SK-N-DZ (cell line): ENCODE measurements at places on chromosomes 7 and 10.

- DNase-seq = no peak
Observed at GRCh38 chr7:107262857-107263256, 94.1 kb downstream of the HBP1 start.

- DNase-seq = no peak
Observed at GRCh38 chr10:5419466-5420094, 7.2 kb downstream of the NET1 start.

GRCh38 chr10:71766717-71767419 is 6.5 kb downstream of the VSIR start:
- DNase-seq = no peak

DNA sequence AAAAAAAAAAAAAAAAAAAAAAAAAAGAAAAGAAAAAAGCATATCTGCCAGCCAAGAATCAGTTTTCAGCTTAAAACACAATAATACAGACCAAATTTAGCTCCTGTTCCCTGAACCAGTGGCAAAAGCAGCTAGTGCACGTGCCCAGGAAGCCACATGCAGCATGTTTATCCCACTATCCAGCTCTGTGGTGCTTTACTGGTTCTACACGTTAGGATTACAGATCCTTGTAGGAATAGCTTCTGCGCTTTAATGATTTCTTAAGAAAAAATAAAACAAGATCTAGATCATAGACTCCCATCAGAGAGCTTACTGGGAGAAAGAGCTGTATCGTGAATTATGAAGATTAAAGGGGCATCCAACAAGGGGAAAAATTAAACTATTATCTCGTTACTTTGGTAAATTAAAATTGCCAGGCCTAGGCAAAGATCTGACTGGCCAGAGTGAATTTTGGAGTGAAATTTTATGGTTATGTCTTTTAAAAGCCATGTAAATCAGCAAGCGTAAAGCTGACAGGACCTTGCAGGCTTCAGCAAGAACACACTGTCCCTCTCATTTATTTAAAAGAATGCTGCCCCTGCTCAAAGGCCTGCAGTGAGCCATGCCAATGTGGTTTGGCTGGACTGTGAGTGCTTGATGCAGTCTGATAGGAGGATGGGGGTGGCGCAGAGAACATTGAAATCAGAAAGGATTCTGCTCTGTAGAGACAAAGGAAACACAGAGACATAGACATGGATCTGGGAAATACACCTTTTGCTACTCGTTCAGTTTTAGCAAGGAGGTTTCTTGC is 177.3 kb upstream of the PHYHIPL start:
- no peak for DNase-seq

GRCh38 chr7:95479992-95480624 is 5.6 kb upstream of the ASB4 start:
- DNase-seq = no peak

DNA sequence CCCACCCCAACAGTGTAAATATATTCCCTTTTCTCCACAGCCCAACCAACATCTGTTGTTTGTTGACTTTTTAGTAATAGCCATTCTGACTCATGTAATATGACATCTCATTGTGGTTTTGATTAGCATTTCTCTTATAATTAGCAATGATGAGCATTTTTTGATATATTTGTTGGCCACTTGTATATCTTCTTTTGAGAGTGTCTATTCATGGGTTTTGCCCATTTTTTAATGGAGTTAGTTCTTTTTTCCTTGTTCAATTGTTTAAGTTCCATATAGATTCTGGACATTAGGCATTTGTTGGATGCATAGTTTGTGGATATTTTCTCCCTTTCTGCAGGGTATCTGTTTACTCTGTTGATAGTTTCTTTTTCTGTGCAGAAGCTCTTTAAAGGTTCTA is 340.1 kb downstream of the NXPH1 start:
- DNase-seq = no peak

GRCh38 chr7:44681645-44682044 is 67.0 kb upstream of the ZMIZ2 start:
- no peak for DNase-seq

GRCh38 chr10:43221419-43222209 is 45.3 kb downstream of the RASGEF1A start:
- peak; percentile 41 for DNase-seq

DNA sequence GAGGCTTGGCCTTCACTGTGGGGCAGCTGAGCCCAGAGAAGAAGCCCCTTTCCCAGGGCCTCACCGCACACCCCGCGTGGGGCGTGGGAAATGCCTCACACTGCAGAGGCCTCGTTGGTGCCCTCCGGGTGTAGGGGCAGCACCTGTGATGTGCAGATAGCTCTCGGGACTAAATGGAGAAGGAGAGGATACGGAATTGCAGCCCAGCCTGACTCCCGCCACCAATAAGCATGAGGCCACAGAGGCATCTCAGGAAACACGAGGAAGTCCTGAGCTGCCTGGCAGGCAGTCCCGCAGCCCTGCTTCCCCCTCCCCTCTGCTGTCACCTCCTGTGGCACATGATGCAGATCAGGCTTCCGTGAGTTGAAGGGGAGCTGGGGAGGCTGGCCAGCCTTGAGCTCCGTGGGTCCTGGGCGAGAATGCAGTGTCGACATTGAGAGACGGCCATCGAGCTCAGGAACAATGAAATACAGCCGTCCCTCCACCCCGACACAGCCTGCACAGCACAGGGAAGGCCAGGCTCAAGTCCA is 59.6 kb upstream of the PPP2R2D start:
- no peak for DNase-seq

DNA sequence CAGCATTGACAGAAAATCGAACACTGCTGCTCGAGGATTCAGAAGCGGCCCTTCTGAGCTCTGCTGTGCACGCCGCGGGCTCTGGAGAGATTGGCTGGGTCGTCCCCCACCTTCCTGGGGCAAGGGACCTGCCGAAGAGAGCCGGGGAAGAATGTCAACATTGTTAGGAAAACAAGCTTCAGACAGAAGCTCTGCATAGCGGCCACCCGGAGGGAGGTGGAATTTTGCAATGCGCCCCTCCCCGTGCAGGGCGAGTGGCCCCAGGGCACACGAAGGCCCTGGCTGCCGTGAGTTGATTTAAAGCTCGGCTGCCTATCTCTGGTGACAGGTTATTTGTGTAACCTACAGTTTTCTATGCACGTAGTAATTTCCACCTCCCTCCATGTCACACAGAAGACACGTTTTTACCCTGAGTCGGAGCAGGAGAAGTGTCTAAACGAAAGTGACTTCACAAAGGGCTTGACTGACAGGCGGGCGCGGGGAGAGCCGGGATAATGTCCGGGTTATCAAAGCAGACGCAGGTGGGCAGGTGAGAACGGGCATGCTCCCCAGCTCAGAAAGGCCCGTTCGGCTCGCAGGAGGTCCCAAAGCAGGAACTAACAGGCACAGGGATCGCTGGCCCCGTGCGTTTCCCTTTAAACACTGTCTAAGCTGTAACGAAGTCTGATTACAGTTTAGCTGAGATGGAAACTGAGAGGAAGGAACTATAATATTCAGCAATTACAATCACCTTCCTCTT is 84.6 kb downstream of the PDGFA start:
- no peak for DNase-seq

- DNase-seq = no peak
Observed at GRCh38 chr10:99523251-99523773, 9.4 kb upstream of the NKX2-3 start.

DNA sequence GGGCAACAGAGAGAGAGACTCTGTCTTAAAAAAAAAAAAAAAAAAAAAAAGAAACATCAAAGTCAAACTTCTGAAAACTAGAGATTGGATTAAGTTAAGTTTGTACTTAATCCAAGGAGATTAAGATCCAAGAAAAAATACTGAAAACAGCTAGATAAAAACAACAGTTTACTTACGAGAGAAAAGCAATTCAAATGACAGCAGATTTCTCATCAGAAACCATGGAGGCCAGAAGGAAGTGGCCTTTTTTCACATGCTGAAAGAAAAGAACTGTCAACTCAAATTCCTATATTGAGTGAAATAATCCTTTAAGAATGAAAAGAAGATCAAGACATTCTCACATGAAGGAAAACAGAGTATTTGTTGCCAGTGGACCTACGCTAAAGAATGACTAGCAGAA is 5.4 kb upstream of the CCDC71L start:
- no peak for DNase-seq

DNA sequence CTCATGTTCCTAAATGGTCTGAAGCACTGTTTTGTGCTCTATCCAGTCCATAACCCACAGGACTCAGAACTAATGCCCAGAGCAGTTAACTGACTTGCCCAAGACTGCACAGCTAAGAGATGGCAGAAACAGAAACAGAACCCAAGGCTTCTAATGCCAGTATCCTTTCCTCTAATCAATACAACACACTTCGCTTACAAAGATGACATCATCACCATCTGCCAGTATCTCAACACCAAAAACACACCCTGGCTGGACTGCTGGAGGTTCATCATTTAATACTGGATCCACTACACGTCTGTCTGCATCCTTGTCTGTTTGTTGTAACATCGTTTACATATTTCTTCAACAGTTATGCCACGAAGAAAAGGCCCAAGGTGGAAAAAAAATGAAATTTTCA is 165.3 kb downstream of the SFMBT2 start:
- no peak for DNase-seq

DNA sequence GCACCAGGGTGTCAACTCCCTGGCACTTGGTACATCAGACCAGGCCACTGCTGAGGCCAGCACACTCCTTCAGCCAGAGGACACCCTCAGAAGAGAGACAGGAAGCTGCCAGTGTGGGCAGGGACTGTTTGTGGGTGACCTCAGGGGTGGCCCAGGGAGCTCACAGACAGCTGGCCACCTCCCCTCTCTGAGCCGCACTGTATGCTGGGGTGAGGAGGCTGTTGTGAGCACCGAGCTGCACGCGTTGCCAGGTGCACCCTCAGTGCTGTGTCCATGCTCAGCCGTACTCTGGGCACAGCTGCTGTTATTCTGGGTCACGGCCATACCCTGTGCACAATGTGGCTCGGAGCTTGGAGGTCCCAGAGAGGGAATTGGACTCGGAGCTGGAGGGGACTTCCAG is 61.5 kb upstream of the NANOS1 start:
- no peak for DNase-seq

- DNase-seq = no peak
Observed at GRCh38 chr10:65416094-65416493, 1509.7 kb upstream of the LRRTM3 start.

- no peak for DNase-seq
Observed at GRCh38 chr10:6274484-6274883, 71.8 kb downstream of the PFKFB3 start.

- DNase-seq = peak; percentile 72
Observed at GRCh38 chr10:48547061-48547895, 57.6 kb downstream of the ARHGAP22 start.

- DNase-seq = no peak
Observed at GRCh38 chr7:142614116-142614515, 135.2 kb upstream of the PRSS1 start.

- no peak for DNase-seq
Observed at GRCh38 chr7:3712841-3713240, 411.8 kb downstream of the SDK1 start.

GRCh38 chr7:26535483-26536007 is 243.9 kb downstream of the SNX10 start:
- peak; percentile 76 for DNase-seq

- DNase-seq = no peak
Observed at GRCh38 chr10:34262985-34263384, 552.1 kb downstream of the PARD3 start.

- no peak for DNase-seq
Observed at GRCh38 chr7:20238754-20239324, 21.7 kb upstream of the MACC1 start.

GRCh38 chr7:20199015-20199737 is 18.0 kb downstream of the MACC1 start:
- no peak for DNase-seq
